Epithelial cell of esophagus (primary cell): ENCODE measurements at places on chromosomes 1 and 21.

- no peak for DNase-seq
Observed at GRCh38 chr1:242034392-242034791, 35.5 kb upstream of the MAP1LC3C start.

DNA sequence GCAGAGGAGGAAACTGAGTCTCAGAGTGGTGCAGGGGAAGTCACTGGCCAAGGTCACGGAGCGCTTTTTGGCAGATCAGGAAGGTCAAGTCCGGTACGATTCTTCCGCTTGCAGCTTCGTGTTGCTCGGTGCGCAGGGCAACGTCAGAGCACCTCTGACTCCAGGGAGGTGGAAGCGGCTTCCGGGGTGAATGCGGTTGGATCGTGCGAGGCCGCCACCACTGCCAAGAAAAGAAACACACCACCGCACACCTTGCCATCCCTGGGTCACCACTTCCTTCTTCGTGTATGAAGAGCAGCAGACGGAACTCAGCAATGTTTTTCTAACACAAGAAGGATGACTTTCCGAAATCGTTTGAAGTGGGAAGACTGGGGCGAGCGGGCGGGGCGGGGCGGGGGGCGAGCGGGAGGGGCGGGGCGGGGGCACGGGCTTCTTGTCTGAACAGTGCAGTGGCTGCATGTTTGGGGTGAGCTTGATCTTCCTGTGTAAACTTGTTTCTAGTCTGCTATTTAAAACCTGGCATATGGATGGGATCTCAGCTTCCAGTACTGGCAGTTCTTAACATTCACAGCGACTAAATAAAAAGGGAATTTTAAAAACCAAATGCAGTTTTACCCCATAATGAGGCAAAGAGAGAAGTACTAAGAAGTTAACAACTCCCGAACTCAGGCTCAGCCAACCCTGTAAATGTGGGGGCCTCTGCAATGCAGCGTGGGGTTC lies 300.0 kb downstream of the RRAGC start:
- DNase-seq = peak; percentile 31

DNA sequence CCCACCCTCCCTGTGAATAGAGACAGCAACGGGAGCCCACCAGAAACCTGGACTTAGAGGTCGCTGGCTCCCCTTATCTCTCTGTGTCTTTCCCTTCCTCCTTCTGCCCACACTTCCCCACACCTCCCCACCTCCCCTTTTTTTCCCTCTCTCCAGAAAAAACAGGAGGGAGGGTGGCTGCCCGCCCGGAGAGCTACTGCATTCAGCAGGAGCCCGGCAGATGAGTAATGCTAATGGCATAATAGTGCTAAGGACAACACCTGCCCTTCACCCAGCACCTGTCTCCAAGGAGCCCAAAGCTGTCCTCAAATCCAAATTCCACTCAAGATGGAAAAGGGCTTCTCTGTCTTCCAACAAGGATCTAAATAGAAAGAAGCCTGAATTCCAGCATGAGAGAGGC lies 11.4 kb upstream of the PRELP start:
- peak; percentile 25 for DNase-seq

- DNase-seq = peak; percentile 51
Observed at GRCh38 chr1:173410133-173410793, 66.9 kb upstream of the PRDX6 start.

- DNase-seq = no peak
Observed at GRCh38 chr1:118334506-118334905, 149.5 kb upstream of the SPAG17 start.

DNA sequence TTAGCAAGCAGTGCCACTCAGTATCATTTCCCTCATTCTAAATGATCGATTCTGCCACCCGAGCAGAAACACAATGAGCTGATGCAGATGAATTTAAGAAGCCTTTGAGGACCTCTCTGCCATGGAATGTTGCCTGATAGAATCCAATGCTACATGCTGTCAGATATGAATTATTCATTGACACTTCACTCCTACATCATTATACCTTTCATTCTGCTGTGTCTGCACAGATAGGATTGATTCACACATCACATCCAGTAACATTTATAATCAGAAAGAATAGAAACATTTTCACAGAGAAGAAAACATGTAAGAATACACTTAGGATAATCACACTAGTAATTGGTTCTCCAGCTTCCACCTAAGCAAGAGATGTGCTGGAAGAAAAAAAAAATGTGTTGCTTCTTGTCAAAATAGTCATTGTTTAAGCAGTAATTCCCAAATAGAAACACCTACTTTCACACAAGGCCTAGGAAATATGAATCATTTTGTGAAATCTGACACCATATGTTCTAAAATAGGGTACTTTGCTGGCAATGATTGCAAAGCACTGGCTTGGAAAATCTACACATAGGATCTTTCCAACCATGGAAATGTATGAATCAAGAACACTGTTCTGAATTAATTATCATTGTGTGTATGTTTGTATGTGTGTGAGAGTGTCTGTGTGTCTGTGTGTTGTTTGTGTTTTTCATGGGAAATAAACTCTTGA lies 110.1 kb downstream of the GRIK1 start:
- DNase-seq = peak; percentile 52

- DNase-seq = no peak
Observed at GRCh38 chr1:215358356-215358755, 208.7 kb upstream of the KCTD3 start.

GRCh38 chr1:206012086-206012859 lies 9.1 kb upstream of the RAB7B start:
- no peak for DNase-seq

DNA sequence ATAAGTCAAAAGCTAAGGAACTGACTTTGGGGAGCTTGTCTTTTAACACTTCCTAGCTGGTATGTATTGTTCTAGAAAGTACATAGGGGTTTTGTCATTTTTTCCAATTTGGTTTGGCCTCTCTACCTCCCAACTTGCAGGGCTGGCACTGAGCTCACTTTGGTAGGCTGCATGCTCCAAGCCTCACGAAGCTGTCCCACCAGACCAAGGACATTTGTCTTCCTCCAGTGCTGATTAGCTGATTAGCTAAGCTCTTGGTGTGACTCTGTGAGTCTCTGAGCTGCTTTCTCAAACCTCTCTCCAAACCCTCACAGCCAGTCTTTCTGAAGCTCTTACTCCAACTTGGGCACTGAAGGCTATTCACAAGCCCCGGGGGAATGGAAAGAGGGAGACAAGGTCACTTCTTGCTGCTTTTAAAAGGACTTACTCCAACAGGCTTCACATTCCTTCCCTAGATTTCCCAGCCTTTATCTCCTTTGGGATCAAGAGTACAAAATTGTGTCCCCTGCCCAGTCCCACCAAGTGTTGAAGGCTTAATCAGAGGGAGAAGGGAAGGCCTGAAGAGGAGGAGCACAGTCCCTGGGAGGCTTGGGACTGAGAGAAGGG lies 893 bp upstream of the CFAP45 start:
- no peak for DNase-seq

- no peak for DNase-seq
Observed at GRCh38 chr1:202932476-202932875, 5.4 kb upstream of the KLHL12 start.

DNA sequence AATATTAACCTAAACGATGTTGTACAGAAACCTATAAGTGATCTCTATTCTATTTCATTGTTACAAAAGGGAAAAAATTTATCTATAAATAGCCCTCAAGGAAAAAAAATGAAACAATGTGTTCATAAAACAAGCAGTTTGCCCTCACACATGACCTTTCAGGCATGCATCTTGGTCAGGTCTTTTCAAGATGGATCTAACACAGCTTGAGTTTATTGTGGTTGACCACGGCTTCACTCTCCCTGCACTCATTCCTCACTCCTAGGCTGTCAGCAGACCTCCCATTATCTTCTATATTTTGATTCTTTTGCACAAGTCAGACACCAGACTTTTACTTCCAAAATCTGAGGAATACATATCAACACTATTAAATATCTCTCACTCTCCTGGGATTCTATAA lies 544.3 kb downstream of the KCNT2 start:
- no peak for DNase-seq

GRCh38 chr1:207848234-207848633 lies 62.7 kb downstream of the CD34 start:
- DNase-seq = peak; percentile 97

- DNase-seq = peak; percentile 91
Observed at GRCh38 chr1:43763497-43763973, 56.2 kb downstream of the ST3GAL3 start.

DNA sequence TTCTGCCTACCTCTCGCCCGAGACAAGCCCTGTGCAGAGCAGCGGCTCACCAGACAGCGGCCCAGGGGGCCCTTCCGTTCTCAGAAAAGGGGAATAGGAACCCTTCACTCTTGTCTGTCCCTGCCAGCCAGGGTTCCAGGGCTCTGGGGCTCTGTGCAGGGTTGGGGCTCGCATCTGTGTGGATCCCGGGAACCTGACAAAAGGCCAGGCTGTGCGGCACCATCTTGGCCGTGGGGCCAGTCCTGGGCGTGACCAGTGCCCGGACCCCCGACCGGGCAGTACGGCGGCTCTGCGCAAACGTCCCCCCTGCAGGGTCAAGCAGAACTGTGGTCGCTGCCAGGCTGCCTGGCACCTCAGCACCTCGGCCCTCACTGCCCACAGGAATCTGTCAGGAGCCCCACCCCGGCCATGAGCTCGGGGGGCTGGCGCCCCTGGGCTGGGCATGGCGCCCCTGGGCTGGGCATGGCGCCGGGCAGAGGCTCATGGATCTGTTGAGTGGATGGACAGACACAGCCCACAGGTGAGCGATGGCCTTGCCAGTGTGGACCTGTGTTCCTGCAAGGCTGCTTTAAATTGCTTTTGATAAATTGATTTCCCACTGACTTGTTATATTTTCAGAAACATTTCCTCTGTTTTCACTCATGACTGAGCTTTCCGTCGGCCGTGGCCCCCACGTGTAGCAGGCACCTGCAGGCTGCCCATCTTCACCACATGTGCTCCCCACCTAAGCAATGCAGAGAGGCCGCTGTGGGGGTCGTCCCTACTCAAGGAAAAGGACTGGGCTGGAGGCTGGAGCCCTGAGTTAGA lies 59.0 kb downstream of the SLX9 start:
- DNase-seq = no peak

- DNase-seq = no peak
Observed at GRCh38 chr1:147208619-147209018, 16.5 kb downstream of the FMO5 start.

GRCh38 chr1:22323846-22324504 lies 127.7 kb upstream of the ZBTB40 start:
- DNase-seq = no peak

- no peak for DNase-seq
Observed at GRCh38 chr1:166470014-166470413, 303.2 kb upstream of the FAM78B start.

DNA sequence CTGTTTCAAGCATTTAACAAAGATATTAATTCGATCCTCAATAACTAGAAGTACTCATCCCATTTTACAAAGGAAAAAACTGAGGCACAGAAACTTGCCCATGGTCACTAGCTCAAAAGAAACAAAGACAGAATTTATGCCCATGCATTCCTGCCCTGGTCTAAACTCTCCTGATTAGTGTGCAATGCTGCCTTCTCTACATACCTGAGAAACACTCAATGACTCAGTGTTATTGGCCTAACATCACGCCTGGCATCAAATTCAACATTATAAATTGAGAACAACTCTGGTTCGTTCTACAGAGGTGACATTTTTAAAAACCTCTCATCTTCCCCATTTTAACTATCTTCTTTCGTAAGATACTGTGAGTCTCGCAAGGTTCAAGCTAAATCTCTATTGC lies 5.2 kb downstream of the APP start:
- peak; percentile 64 for DNase-seq

DNA sequence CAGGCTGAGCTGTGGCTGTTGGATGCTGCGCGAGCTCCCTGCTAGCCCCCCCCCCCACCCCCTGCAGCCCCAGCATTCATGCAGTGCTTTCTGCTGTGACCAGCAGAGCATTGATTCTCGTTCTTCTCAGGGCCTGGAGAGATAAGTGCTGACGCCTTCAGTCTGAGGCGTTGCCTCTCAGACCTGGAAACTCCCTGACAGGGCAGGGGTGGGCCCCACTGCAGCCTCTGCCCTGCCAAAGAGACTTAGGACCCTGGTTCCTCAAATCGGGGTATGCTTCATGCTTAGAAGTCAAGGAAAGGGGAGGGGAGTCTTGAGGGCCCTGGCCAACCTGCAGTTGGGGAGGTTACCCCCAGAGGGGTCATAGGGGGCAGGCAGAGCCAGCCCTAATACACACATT lies 38.5 kb downstream of the PTPRF start:
- no peak for DNase-seq

DNA sequence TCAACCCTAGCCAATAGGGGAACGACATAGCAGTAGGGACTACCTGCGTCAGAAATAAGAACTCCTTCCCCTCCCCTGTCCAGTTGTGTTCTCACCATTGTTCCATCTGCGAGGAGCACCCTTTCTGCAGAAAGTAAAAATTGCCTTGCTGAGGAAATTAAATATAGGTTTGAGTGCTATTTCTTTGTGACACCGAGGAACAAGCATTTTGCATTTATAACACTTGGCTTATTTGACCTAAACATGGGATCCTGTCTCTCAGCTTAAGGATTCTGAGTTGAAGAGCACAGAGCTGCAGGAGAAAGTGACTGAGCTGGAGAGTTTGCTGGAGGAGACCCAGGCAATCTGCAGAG lies 10.7 kb upstream of the SH3BGRL3 start:
- no peak for DNase-seq

DNA sequence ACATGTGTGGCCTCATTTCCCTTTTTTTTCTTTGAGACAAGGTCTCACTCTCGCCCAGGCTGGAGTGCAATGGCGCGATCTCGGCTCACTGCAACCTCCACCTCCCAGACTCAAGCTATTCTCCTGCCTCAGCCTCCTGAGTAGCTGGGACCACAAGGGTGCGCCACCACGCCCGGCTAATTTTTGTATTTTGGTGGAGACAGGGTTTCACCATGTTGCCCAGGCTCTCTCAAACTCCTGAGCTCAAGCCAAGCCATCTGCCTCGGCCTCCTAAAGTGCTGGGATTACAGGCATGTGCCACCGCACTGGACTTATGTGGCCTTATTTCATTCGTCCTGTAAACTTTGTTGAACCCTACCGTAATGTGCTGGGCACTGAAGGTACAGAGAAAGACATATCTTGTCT lies 569 bp upstream of the WARS2 start:
- DNase-seq = peak; percentile 17

GRCh38 chr1:68954841-68955240 lies 458.0 kb upstream of the DEPDC1 start:
- peak; percentile 10 for DNase-seq

DNA sequence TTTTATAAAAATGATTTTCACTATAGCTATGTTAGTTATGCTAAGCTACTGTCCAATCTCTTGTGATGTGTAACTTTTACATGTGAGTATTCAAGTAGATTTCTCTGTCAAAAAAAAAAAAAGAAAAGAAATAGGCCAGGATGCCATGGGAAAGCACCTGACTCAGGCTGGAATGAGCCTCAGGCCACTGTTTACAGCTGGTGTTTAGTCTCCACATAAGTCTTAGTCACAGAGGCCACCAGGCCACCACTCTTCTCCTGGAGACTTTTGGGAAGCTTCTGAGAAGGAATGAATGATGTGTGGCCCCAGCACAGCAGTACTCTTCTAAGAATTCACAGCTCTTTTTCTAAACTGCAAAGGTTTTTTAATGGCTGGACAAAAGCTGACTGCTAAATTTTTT lies 48.9 kb downstream of the CHML start:
- peak; percentile 96 for DNase-seq

- no peak for DNase-seq
Observed at GRCh38 chr1:56873213-56873612, 18.6 kb downstream of the C8A start.
